ENCODE measurements at places on chromosomes 2 and 18.

DNA sequence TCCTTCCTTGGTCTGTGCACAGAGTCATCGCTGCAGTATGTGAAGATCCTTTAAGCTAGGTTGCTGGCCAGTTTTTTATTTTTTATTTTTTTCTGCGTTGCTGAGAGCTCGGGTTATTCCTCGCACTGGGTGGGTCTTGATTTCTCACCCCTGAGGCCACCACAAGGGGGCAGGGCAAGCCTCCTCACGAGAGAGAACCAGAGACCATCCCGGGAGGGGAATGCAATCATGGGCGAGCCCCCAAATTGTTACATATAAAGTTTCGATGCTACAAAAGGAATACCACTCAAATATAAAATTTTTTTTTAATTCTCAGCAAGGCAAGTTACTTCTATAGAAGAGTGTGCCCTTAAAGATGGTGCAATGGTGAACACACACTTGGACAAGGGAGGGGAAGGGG lies 24.9 kb downstream of the HTR2B start:
- peak; percentile 9 for DNase-seq

DNA sequence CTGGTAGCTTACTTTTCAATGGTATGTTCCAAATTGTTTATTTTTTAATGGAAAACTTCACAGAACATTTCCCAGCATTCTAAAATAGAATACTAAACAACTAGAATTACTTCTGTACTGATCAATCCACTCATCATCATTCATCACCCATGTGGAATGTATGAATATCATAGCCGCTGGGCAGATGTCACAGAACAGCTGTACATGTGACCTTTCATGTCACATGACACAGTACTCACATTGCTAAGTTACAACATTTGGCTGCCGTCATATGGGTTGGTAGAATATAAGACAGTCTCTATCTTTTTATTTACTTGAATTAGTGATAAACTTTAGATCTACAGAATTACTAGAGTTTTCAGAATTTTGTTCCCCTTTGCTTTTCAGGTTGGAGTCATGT lies 387.6 kb downstream of the ZEB2 start:
- DNase-seq, result no peak

- no peak for DNase-seq
These were observed 40.8 kb upstream of the PTMA start for GRCh38 chr2:231667496-231667895.

DNA sequence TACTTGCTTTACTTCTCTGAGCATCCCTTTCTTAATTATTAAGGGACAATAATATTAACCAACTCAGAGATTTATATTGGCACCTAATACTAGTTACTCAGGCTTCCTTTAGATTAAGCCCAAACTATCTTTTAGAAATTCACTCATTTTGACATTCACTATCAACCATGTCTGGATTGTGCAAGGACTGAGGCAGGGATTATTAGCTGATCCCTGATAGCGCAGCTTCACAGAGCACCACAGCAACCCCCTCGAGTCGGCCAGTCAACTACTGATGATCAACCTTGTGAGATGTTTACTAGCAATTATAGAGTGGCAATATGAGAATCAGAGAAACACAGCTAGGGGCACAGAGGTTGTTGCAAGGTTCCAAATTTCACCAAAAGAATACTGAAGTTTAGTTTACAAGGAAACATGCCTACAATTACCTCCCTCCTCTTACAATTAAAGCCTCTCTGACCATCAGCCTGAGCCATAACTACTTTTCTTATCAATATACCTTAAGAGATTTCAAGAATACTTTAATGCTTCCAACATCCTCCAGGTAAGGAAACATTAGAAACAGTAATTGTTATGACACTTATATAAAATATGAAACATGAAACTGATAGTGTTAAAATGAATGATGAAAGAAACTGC lies 191.6 kb downstream of the TCF4 start:
- no peak for DNase-seq

- DNase-seq, result no peak
These were observed 29.0 kb upstream of the REL start for GRCh38 chr2:60852282-60852860.

GRCh38 chr18:79133724-79134123 lies 64.5 kb downstream of the ATP9B start:
- DNase-seq, result no peak

- DNase-seq, result no peak
These were observed 25.1 kb upstream of the SGPP2 start for GRCh38 chr2:222399038-222399783.

DNA sequence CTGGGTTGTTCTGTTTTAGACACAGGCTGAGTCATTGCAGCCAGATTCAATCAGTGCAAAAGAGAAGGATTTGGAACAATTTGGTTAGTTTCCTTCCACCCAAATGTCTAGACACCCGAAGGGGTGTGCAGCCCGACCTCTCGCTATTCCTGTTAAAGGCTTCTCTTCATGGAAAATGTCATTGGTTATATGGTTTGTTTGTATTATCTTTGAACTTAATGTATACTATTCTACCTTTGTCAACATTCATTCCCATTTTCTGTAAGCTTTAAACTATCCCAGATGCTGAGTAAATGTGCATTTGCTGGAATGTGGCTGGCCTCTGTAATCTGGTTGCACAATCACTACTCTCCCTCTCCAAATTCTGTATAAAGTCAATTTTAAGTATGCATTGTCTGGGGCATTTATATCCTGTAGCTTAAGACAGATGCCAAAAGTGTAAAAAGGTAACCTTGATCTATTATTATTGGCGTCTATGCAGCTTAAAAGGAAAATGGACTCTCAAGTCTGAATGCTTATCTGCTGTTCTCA lies 80.4 kb upstream of the RND3 start:
- no peak for DNase-seq

DNA sequence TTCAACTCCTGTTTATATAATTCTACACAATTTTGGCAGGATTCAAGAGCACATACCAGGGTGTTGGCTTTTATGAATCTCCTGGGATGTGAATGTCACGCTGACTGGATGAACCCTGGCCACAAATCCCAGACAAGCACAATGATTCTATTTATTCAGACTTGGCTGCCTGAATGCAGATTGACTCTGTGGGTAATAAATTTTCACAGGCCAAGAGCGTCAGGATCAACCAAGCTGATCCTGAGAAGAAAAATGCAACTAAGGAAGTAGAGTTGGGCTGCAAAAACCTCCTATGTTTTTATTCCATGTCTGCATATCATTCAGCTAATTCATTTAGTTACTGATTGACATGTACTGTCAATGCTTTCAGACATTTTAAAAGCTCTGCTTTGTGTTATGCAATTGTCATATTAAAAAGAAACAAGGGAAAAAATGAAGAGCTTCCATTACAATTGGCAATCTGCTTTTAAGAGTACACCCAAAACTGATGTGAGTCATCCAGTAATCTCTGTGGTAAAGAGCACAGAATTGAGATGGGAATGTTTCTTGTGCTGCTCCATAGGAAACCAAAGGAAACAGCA lies 173.0 kb upstream of the REV1 start:
- DNase-seq, result no peak

DNA sequence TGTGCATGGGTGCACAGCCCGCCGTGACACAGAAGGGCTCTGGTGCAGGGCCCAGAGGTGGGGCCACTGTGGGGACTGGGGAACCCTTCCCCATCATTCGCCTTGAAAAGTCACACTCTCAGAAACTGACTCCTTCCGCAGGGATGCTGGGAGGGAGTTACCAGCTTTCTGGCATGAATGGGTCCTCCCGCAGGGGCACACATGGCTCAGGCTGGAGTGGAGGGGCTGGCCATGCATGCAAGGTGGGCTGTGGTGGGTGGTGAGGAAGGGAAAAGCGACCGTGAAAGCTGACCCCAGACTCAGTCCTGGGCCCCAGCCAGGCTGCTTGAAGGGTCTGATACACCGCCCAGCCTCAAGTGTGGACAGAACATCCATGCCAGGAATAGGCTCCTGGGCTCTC lies 201.1 kb downstream of the TNS1 start:
- no peak for DNase-seq
